Posterior cingulate gyrus (tissue), 11 donors: ENCODE measurements at places on chromosomes 3 and 15.

GRCh38 chr3:137020315-137020714 is 62.5 kb downstream of the IL20RB start:
- no peak for DNase-seq

GRCh38 chr3:81952141-81952540 is 190.7 kb upstream of the GBE1 start:
- DNase-seq: no peak

DNA sequence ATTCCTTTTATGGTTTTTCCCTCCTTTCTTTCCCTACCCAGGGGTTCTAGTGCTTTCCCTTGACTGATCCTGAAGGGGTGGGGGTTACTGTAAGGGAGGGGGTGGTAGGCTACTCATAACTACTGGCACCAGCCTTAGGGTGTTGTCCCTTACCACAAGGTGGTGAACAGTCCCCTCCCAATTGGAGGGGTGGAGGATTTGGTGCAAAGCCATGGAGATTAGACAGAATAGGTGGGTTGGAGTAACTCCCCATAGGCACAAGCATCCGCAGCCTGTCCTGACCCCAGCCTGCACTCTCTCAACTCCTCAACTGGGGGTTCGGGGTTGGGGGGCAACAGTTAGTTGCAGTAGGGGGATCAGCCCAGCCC is 2.6 kb upstream of the HYAL2 start:
- DNase-seq: no peak

DNA sequence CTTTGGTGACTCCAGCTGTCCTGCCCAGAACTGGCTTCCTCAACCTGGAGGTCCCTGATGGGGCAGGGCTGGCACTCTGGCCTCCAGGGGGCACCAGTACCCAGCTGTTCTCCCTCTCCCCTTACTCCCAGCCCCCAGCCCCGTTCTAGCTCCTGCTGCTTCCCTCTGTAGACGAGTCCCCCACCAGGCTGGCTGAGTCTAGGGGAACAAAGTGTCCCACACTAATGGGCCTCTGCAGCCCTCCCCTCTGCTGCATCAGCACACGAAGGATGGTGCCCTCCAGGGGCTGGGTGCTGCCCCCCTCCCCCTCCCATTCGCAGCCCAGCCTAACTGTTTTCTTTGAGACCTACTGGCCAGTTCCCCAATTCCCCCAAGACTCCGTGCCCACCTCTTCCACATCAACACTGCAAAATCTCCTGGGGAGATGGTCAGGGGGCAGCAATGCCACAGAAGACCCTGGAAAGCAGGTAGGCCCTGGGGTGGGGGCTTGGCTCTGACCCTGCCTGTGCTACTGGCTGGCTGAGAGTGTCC is 4.2 kb downstream of the RHCG start:
- DNase-seq: no peak

DNA sequence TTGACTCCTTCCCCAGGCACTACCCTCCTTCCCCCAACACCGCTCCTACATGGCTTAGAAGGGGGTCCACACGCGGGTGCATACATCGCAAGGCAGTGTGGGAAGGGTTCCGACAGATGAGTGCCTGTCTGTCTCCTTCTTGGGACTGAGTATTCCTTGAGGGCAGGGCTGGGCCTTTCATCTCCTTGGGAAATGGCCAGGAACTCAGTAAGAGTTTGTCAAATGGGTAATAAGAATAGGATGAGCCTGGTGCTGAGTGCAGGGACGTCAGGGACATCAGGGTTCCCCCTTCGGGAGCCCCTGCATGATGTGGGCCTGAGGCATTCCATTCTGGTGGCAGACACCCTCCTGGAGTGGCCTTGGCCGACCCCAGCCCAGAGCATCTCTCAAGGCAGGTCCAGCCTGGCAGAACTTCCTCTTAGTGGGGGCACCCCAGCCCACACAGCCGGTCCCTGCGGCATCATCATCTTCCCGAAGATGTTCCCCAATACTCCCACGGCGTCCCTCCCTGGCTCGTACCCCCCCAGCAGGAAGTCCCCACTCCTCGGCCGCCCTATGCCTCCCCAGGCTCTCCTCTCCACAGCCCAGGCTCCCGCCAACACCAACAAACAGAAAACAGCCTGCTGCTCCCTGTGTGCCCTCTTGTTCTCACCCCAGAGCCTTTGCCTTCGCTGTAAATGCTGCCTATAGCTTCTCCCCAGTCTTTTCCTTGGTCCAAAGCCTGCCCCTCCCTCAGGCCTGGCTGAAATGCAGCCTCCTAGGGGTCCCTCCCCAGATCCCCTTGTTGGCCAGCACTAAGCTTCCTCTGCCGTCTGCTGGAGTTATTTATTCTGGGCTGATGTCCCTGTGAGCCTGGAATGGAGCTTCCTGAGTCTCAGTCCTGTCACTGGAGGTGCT is 67.5 kb upstream of the LCTL start:
- DNase-seq: no peak

- DNase-seq: peak; percentile 56
Measured at GRCh38 chr3:72347819-72348319, 500.4 kb downstream of the SHQ1 start.

- DNase-seq: no peak
Measured at GRCh38 chr3:127226946-127227842, 34.3 kb downstream of the PRR23E start.

DNA sequence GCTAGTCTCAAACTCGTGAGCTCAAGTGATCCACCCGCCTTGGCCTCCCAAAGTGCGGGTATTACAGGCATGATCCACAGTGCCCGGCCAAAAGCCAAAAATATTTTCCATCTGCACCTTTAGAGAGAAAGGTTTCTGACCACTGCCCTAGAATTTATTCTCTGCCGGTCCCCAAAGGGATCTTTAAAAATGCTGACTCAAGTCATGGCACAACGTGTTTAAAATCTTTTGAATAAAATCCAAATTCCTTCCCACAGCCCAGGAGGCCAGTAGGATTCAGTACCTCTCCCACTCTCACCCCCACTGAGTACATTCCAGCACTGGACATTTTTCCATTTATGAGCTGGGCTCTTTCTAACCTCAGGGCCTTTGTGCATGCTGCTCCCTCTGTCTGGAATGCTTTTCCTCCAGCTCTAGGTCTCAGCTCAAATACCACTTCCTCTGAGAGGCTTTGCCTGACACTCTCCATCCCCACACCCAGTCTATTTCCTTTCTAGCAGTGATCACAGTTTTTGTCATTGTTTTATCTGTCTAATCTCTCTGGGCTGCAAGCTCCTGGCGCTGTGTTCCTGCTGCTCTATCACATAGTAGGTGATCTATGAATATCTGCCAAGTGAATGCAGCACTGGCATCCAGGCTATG is 502.9 kb downstream of the SHQ1 start:
- DNase-seq: no peak

GRCh38 chr15:73841756-73842725 is 31.3 kb upstream of the TBC1D21 start:
- no peak for DNase-seq

DNA sequence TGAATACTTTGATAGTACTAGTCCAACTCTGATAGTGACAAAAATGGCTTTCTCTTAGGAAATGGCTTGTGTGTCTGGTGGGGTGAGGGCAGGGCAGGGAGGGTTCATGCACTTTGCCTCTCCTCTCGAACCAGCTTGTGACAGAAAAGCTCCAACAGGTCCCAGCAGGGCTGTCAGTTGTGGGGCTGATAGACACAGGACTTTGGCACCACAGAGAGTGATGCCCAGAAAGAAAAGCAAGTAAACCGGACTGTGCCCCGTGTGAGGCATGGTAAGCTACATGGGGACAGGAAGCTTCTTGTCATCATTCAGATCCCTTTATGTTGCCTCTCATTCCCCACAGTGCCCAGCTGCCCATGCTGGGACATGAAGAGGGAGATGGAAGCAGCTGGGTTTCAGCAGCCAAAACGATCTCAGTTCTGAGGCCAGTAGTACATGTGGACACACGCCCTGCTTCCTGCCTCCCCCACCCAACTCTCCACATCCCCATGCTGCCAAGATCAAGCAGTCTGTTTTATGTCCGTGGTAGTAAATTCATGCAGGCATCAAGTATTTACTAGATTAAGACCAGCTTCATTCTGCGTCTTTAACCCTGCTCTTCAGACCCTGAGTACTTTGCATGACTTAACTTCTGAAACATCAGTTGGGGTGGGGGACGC is 29.7 kb upstream of the LIPC start:
- DNase-seq: no peak

DNA sequence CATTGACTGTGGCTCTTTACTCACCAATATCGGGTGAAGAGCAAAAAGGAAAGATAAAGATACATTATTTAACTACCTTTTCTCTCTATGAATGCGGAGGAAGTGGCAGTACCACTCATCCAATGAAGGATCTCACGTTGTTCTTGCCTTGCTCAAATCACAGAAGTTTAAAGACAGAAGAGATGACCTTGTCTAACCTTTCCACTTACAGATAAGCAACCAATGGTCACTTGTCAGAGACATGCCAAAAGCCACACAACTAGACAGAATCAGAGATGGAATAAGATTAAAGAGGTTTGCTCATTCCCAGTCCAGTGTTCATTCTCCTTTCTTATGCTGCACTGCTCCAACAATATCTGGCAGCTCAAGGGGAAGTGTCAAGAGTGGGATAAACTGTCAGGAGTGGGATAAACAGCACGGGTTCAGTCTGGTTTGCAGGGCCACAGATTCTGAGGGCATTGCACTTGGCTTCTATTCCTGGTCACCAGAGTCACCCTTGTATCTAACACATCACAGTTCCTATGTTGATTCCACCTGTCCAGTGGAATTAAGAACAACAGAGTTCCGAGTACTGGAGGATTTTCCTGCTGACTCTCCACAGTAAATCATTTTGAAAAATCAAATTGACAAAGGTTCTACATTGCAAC is 6.7 kb downstream of the VPS13C start:
- no peak for DNase-seq

DNA sequence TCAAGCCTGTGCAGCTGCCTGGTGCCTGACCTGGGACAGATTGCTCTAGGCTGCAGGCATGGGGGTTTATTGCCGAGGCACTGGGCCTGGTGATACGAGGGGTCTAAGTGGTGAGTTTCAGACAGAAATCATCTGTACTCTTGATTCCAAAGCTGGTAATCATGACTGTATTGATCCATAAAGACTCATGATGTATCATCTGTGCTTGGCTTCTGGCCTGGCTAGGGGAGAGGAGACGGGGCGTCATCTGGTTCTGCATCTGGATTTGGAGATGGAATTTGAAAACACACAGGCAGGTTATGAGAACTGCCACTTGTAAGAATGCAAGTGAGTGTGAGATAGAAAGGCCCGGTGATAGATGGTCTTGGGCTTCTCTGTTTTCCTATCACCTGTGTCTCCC is 337.4 kb upstream of the C2CD4B start:
- DNase-seq: no peak

GRCh38 chr3:14441240-14441919 is 39.0 kb downstream of the SLC6A6 start:
- no peak for DNase-seq

- no peak for DNase-seq
Measured at GRCh38 chr3:186880406-186880805, 37.9 kb downstream of the ADIPOQ start.

- DNase-seq: no peak
Measured at GRCh38 chr15:90903733-90904536, 833 bp downstream of the MAN2A2 start.

GRCh38 chr3:44060164-44060563 is 181.5 kb upstream of the TOPAZ1 start:
- DNase-seq: no peak

DNA sequence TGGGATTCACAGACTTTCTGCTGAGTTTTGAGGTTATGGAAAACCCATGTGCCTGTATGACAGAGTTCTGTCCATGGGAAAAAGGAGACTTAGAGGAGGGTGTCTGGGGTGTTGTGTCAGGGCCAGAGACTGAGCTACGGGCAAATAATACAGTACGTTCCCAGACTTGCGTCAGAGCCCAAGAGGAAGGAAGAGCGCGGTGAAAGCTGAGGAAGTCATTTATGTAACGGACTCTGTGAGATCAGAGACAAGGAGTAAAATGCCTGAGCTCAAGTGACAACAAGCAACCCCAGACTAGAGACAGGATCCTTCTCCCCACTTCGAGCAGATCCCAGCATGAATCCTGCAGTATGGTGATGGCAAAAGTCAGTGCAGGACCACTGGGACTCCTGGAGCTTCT is 368.6 kb upstream of the MCTP2 start:
- no peak for DNase-seq

DNA sequence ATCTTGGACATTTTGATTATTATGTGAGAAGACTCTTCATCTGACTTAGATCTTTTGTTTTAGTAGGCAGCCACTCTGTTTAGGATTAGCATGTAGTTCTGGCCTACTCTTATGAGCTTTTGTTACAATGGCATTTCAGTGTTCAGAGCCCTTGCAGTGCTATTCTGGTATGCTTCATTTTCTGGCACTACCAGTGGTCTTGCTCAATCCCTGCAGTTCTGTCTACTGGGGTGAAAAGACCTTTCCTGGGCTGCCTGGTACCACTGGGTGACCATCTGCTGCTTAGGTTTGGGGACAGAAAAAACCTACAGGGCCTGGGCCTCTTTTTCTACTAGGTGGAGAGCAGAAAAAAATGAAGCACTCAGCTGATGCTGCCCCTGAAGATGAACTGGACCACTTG is 42.5 kb downstream of the IL16 start:
- no peak for DNase-seq

- no peak for DNase-seq
Measured at GRCh38 chr15:100202309-100202960, 139.3 kb downstream of the ADAMTS17 start.

- DNase-seq: no peak
Measured at GRCh38 chr3:101454629-101455028, 58.4 kb downstream of the SENP7 start.

- no peak for DNase-seq
Measured at GRCh38 chr3:18946524-18946923, 201.8 kb upstream of the KCNH8 start.
